ENCODE measurements at places on chromosomes 12 and 14.

GRCh38 chr12:61993734-61994345, 266.4 kb upstream of the USP15 start:
- DNase-seq = no peak

- DNase-seq = no peak
These were observed 874 bp upstream of the YARS2 start for GRCh38 chr12:32756476-32757066.

DNA sequence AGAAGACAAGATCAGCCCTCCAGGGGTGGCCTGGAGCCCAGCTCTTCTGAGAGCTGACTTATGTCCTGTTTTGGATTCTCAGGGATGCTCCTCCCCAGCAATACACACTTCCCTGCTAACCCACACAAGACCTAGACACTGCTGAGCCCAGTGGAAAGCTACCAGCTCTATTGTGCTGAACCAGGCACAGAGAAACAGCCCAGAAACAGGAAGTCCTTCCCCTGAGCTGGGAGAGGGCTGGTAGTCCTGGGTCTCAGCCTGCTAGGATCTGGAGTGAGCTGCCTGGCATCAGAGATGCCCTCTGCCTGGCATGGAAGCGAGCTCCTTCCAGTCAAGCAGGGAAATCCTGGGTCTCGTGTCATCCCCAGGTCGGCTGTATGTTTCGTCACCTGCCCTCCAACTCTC, 1.2 kb upstream of the LAG3 start:
- no peak for DNase-seq

- no peak for DNase-seq
These were observed 17.4 kb upstream of the DRAM1 start for GRCh38 chr12:101859664-101860607.

DNA sequence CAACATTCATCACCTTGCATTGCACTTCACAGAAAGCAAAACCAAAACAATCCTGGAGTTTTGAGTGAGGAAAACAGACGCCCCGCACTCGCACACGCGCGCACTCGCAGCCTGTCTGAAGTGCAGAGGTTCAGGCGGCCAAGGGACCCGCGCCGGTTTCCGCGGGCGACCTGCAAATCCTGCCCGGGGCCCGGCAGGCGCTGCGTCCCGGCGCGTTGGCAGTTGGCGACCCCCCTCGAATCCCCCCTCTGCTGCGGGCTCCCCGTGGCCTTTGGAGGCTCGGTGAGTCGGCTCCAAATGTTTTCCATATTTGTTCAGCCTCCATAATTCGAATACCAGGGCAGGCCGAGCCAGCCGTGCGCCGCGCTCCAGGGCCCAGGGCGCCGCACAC, at the start of gene SSPN:
SSPN (plus strand) TSS at position 324 of the 391 bp plus-strand sequence. CDS start 100 bp downstream, outside the sequence.
- DNase-seq = peak; percentile 83

DNA sequence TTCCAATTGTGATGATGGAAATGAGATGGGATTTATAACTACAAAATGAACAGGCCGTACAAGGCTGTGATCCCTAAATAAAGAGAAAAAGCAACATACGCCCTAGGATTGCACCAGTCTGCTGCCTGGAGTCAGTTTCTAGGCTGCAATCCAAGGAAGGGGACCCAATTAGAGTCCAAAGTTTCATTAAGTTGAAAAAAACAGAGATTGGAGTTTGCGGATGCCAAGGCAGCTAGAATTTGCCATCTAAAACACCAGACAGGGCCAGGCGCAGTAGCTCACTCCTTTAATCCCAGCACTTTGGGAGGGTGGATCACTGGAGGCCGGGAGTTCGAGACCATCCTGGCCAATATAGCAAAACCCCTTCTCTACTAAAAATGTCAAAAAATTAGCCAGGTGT, 661.0 kb downstream of the RPS29 start:
- peak; percentile 11 for DNase-seq

DNA sequence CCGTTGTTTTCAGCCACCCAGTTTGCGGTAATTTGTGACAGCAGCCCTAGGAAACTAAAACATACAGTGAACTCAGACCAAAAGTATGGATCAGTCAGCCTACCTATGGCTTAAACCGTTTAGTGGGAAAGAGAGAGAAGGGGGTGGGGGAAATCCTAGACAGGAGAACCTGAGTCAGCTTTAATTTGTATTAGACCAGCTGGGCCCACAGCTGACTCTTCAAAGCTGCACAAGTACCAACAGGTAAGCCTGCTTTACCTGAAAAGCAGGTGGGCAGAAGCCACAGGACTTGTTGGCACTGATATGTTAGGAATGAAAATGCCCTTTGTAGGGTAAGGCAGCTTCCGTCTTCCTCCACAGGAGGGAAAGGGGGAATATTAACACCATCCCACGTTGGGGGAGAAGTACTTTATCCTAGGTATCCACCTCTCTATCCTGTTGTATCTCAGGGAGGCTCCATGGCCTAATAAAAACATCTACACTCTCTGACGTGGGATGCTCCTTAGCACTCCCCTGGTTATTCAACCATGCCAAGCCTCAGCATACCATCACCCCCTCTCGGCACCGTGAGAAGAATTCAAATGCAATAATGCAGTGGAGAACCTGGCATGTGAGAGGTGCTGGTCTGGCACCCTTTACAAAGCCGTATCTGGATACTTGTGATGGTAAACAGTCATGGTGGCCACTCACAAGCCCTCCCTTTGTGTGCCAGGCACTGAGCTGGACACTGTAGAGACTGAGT, 70.3 kb downstream of the STON2 start:
- DNase-seq = no peak

DNA sequence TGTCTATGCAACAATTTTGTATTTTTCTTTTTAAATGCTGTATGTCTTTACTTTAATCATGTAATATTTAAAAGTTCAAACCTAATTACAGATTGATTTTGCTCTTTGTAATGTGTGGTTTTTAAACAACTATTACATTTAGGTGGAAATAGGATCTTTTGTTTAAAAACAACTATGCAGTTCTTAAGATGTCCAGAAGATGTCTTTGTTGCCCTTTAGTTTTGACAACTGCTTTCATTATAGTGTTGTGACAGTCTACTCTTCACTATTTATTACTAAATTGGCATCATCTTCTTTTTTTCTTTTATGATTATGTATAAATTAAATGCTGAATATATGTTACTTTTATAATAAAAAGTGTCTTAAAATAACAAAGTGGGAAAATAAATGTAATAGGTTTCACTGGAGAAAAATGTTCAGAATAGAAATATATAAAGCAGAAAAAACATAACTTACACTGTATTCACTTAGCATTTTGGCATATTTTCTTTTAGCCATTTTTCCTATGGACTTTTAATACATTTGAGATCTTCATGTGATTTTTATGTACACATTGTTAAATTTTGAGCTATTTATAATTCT, 27.1 kb upstream of the PCNX4 start:
- no peak for DNase-seq

- no peak for DNase-seq
These were observed 33.5 kb downstream of the UNC79 start for GRCh38 chr14:93464271-93464670.

- no peak for DNase-seq
These were observed 63.0 kb downstream of the GNS start for GRCh38 chr12:64696080-64696741.

DNA sequence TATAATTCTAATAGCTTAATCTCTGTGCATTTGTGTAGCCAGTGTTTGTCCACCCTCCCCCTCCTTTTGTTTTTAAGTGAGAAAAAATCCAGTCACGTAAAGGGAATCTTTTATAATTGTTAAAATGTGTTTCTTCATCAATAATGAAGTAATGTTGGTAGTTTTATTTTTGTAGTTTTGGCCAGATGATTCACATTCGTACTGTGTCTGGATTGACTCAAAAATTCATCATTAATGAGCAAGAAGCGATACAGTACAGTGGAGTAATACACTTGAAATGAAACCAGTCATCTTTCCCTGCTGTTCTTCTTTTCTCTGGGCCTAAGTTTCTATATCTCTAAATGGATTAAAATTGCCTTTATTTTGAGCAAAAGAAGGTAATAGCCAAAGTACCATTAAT, 86.5 kb downstream of the SRGAP1 start:
- no peak for DNase-seq

DNA sequence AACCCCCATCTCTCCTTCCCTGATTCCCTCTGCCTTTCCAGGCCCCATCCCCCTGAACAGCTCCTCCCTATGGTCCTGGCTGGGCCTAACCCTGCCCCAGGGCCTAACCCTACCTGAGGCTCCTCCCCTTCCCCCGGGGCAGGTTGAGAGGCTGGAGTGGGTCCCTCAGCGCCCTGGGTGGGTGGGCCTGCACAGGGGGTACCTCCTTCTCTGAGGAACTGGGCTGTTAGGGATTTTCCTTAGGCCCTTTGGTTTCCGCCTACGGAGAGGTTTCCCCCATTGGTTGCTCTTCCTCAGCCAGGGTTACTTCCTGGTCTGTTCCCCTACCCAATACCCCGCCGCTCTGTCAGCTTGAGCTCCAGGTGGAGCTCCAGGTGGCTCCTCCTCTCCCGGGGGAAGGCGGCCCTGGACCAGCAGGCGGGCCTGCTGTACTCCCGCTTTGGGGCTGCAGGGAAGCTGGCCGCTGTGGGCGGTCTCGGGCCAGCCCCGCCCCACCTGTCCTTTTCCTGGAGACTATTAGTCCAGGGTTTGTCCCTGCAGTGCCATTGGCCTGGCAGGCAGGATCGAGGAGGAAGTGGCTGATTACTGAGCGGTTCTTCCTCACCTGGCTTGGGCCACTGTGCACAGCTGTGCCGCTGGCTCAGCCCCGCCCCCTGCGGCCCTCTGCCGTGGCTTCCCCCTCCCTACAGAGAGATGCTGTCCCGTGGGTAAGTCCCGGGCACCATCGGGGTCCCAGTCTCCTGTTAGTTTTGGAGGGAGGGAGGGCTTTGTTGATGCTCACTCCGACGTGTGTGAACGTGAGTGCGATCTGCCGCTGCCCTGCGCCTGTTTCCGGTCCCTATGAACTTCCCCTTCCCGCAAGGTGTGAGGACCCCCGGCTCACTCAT, 2.5 kb downstream of the C12orf57 start:
- DNase-seq = no peak

GRCh38 chr14:37051680-37052079, 120.7 kb downstream of the SLC25A21 start:
- DNase-seq = no peak

DNA sequence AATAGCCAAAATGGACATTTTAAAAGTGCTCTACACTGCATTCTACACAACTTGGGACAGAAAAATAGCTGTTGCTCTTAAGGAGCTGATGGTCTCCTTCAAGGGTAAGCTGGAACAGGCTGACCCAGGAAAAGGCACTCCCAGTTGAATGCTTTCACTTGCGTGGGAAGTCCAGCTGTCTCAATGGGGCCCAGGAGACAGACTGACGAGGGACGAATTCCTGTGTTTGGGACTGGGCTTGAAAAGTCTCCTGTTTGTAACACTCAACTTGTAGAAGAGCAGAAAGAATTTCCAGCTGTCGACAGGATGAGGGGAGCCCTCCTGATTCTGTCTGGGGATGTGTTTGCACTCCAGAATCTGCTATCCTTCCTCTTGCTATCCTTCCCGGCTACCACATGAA, 180.8 kb downstream of the ZFP36L1 start:
- DNase-seq = no peak

DNA sequence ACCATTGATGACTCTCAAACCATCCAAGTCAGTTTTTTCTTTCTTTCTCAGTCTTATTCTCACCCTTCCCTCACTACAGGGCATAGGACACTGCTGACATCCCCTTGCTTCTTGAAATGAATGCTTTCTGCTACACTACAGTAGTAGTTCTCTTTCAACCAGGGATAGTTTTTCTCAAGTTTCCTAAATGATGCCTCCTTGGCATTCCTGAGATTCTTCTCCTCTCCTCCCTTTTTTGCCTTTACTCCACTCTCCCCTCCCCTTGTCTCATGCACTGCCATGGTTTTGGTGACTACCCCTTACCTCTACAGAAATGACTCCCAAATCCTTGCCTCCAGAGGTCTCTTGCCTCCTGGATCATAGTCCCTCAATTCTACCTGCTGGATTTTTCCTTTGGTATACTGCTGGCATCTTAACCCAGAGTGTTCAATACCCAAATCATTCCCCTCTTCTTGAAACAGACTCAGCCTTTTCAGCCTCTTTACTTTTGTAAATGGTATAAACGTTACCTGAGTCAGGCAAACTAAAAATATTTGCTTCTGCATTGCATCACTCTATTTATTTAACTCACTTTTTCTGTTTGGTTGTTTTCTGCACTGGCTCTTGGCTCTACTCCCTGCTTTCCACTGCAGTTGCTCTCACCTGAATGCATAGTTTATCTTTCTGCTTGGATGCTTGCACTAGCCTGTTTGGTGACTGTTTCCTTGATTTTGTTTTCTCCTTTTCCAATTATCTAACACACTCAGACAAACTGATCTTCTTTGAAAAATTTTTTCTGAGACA, 211.6 kb upstream of the IGF1 start:
- no peak for DNase-seq

DNA sequence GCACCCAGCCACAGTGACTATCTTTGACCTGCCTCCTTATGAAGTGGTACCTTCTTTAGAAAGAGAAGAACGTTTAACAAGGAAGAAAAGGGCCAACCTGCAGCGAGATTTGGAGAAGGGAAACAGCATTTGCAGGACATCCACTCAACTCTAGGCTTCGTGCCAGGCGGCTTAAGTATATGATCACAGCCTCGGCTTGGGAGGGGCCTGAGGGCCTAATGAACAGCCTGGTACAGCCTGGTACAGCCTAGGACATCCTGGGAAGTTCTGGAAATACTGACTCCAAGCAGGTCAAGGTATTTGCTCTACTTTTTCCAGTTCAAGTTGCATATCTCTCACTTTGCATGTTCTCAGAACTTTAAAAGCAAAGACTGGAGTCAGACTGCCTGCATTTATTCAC, 16.1 kb downstream of the HCAR2 start:
- no peak for DNase-seq

DNA sequence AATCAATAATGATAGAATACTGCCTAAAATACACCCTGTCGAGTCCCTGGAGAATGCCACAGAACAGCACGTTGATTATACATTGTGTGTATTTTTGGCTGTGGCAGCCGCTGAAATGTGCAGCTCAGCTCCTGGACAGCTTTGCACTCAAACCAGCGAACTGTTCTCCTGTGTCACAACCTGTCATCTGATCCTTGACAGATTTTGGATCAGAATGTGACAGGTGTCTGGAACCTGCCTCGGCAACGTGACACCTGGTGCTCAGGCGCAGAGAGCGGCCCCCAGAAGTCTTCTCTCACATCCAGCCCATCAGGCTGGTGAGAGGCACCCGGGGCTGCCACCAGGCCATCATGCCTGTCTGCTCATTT, 19.3 kb downstream of the MVK start:
- no peak for DNase-seq

GRCh38 chr12:108432423-108433121, 82.5 kb upstream of the FICD start:
- no peak for DNase-seq

GRCh38 chr14:83520837-83521236, 1987.2 kb upstream of the SEL1L start:
- DNase-seq = no peak

DNA sequence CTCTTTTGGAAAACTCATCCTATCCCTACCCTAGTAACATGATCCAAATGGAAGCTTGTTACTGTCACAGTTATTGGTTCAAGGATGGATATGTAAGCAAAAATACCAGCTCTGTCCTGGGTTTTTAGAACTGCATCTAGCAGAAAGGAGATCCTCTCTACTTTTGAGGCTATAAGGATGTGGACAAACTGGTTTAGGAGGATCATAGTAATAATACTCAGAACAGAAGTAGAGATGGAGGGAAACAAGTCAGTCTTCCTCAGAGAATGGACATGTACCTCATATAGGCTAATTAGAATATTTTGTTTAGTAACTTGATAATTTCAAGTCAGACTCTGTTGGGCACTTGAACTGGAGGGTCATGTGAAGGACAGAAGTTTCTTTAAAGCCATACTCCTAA, 26.6 kb downstream of the FUT8 start:
- no peak for DNase-seq

- no peak for DNase-seq
These were observed 10.6 kb downstream of the BMP4 start for GRCh38 chr14:53946071-53946403.

GRCh38 chr12:28189784-28190320, 404 bp upstream of the CCDC91 start:
- DNase-seq = no peak
